ENCODE measurements at places on chromosomes 2 and 18.

DNA sequence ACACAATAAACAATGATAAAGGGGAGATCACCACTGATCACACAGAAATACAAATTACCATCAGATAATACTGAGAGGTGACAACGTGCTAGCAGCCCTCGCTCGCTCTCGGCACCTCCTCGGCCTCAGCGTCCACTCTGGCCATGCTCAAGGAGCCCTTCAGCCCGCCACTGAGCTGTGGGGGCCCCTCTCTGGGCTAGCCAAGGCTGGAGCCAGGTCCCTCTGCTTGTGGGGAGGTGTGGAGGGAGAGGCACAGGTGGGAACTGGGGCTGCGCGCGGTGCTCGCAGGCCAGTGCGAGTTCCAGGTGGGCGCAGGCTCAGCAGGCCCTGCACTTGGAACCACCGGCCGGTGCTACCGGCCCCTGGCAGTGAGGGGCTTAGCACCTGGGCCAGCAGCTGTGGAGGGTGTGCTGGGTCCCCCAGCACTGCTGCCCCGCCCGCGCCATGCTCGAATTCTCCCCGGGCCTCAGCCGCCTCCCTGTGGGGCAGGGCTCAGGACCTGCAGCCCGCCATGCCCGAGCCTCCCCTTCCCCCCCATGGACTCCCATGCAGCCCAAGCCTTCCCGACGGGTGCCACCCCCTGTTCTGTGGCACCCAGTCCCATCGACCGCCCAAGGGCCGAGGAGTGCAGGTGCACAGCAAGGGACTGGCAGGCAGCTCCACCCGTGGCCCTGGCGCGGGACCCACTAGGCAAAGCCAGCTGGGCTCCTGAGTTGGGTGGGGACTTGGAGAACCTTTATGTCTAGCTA lies 340.0 kb upstream of the GULP1 start:
- DNase-seq = no peak

DNA sequence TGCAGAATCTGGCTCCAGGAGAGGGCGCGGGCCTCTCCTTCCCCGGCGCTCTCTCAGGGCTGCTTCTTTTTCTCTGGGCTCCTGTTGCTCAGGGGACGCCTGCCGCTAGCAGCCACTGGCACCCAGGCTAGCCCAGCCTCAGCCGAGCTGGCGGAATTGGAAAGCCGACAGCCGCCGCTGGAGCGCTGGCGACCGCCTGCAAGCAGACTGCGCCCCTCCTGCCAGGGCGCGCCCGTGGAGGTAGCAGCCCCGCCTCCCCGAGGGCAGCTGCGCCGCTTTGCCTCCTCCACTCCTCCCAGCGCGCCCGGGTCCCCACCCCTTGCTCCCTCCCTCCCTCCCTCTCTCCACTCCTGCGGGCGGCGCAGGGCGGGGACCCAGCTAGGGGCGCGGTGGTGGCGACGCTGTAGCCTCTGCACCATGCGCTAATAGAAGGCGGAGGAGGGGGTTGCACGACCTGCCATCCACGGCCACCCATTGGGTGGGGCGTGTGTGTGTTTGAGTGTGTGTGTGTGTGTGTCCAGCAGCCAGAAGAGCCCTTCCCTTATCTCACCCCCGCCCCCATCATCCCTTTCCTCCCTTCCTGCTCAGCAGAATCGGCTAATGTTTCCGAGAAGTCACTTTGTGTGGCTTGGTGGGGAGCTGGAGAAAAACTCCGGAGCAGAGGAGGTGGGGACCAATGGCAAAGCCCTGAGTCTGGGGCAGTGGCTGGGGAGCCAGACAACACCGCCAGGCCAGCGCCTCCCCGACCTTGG lies at the start of gene SCN9A:
TSS of gene SCN9A (minus strand) at position 209 of the 752 bp plus-strand sequence. CDS start 64,188 bp downstream, outside the sequence.
- DNase-seq = peak; percentile 54

DNA sequence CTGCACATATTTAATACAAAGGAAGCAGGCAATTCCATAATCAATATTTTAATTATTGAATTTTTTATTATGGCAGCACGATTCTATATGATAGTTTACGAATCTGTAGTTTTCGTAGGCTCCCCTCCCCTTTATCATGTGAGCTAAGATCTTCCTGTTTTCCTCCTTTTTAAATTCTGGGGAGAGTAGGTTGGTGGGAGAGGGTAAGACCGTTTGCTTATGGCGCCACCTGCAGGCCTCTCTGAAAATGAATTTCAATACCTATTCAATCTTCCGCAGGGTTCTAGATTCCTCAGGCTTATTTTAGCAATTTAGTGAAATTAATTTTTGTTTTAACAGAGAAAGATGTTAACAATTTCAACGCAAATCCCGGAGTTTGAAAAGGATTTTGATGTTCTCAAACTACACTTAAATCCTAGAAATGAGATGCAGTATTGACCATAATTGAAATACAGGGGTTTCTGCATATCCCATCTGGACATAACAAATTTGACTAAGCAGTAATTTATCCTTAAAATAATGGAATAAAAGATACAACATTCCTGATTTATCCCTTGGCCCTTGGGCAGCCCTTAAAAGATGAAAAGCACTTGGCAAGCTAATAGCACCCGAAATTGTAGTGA lies 12.8 kb upstream of the GBX2 start:
- peak; percentile 58 for DNase-seq

- DNase-seq = peak; percentile 81
Observed at GRCh38 chr18:55179425-55179824, 220.2 kb upstream of the CCDC68 start.

DNA sequence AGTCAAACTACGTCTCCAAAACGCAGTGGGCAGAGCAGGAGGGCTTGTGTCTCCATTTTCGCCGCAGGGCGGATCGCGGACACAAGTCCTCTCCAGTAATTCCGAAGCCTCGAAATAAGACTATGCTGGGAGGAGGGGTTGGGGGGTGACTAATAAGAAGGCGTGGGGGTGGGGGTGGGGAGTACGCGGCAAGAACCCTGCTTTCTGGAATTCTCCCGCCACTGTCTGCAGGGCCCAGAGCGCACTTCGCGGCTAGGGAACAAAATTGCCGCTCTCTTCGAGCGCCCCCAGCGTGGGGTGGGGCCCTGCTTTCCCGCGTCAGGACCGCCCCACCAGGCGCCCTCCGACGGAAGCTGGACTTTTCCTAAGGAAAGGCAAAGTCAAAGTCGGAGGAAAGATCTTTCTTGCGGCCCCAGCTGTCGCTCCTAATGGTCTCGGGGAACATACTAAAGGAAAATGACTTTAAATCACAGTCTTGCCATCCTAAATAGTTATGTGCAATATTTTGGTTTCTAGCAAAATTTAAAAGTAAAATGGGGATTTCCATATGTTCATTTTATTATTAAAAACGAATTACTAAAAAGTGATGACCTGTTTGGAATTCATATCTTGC lies 11.9 kb downstream of the NR4A2 start:
- DNase-seq = peak; percentile 34

DNA sequence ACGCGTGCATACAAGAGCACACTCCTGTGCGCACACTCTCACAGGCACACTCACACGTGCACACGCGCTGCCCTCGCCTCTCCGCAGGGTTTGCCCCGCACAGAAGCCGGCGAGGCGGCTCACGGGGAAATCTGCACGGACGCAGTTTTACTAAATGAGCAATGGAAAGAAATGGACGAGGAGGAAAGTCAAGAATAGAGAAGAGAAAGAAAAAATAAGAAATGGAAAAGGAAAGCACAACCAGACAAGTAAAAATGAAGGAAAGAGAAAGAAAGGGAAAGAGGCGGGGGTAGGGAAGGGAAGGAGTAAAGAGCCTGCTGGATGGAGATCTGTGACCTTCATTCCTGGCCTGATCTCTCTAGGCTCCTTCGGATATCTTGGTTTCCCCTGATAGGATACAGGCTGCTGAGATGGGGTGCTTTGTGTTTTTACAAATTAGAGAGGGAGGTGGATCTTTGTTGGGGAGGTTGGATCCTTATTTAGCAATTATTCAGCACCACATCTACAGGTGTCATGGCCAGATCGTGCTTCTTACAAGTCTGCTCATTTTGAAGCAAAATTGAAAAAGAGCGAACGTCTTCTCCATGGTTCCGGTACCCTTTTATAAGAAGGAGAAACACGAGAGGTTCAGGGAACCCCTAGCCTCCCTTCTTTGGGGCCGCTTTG lies 693 bp upstream of the LRP2 start:
- no peak for DNase-seq

DNA sequence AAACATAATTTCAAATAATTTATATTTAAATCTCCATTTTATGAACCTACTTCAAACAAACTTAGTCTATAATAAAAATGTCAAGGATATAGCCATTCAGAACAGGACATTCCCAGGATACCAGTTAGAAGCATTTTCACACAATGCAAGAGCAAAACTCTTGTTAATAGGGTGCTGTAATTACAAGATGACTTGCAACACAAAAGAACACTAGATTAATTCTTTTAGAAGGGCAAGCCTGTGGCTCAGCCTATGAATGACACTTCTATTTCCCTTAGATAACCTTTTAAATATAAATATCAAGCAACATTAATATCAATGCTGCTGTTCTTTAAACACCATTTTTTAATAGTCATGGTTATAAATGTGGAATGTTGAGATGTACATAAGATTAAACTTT lies 157.9 kb upstream of the SCN7A start:
- DNase-seq = no peak

GRCh38 chr2:96400049-96401000 lies 64.8 kb downstream of the NCAPH start:
- DNase-seq = no peak

DNA sequence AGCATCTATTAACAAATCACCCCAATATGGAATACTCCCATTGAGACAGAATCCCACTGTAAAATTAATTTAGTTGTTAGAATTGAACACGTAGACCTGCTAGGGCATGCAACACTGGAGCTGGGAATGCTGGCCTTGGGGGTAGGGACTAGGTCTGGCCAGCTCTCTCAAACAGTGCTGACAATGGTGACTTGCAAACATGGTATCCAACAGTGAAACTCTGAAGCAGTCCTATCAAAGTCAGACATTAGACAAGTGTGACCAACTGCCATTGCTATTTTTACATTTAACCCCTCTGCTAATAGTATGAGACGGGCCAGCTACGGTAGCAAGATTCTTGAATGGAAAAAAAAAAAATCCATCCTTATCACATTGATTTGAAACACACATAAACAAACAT lies 7.2 kb downstream of the E2F6 start:
- no peak for DNase-seq

GRCh38 chr2:109635426-109636304 lies 21.5 kb downstream of the SOWAHC start:
- peak; percentile 5 for DNase-seq

- DNase-seq = no peak
Observed at GRCh38 chr2:28991460-28991859, 10.4 kb downstream of the TOGARAM2 start.

- DNase-seq = no peak
Observed at GRCh38 chr2:55592130-55592529, 25.3 kb downstream of the PPP4R3B start.

- no peak for DNase-seq
Observed at GRCh38 chr2:20209373-20210109, 15.4 kb downstream of the SDC1 start.

Measured in AG10803 (cell line).